ENCODE measurements at places on chromosomes 13 and 19.
A peak's percentile ranks its signal among the peaks of the same experiment; 100 is the strongest.

- peak; percentile 88 for DNase-seq
Observed at GRCh38 chr13:97855570-97856303, 97.7 kb upstream of the IPO5 start.

DNA sequence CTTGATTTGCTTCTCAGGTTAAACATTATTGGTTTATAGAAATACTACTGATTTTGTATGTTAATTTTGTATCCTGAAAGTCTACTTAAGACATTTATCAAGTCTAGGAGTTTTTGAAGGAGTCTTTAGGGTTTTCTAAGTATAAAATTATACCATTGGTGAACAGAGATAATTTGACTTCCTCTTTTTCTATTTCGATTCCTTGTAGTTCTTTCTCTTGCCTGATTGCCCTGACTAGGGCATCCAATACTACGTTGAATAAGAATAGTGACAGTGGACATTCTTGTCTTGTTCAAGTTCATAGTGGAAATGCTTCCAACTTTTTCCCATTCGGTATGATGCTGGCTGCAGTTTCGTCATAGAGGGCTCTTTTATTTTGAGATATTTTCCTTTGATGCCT lies 807.5 kb upstream of the SLC10A2 start:
- no peak for DNase-seq

DNA sequence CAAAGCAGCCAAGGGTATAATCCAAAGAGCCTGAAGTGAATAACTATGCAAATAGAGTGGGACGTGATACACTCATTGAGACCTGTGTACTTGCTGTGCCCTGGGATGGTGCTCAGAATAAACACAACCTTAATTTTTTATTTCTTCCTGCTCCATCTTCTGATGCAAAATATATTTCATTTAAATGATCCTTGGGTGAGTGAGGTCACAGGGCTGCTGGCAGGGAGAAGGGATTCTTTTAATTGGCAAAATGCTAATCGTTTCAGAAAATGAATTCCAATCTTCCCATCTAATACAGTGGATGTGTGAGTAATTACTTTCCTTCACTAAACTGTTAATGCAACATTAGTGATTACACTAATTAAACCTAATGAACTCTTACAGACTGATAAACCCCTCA lies 63.5 kb downstream of the SIAH3 start:
- no peak for DNase-seq

DNA sequence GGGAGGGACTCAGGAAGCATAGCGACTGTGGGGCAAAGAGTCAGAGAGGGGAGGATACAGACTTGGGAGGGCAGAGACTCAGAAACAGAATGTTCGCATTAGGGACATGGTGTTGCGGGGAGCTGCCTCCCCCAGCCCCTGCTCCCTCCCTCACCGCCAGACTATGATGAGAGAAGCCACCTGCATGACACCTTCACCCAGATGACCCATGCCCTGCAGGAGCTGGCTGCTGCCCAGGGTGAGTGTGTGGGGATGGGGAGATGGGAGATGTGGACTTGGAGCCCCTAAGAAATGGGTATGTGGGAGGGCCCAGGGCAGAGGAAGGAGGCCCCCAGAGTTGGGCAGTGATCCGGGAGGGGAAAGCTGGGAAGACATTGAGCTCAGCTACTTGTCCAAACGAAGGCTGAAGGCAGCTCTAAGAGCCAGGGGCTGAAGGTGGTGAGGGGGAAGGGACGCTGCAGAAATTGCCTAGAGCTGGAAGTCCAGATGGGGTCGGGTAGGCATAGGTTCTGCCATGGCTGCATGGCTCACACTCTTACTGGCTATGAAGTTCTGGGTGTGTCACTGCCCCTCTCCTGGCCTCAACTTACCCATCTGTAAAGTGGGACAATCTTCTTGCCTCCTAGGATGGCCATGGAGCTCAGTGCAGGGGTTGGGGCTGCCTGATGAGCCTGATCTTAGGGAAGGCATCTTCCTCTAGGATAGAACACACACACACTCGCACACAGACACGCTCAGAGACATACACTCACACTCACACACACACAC lies 1.4 kb downstream of the SPACA6 start:
- DNase-seq: no peak

- DNase-seq: no peak
Observed at GRCh38 chr13:99489028-99489427, 12.2 kb upstream of the TM9SF2 start.

DNA sequence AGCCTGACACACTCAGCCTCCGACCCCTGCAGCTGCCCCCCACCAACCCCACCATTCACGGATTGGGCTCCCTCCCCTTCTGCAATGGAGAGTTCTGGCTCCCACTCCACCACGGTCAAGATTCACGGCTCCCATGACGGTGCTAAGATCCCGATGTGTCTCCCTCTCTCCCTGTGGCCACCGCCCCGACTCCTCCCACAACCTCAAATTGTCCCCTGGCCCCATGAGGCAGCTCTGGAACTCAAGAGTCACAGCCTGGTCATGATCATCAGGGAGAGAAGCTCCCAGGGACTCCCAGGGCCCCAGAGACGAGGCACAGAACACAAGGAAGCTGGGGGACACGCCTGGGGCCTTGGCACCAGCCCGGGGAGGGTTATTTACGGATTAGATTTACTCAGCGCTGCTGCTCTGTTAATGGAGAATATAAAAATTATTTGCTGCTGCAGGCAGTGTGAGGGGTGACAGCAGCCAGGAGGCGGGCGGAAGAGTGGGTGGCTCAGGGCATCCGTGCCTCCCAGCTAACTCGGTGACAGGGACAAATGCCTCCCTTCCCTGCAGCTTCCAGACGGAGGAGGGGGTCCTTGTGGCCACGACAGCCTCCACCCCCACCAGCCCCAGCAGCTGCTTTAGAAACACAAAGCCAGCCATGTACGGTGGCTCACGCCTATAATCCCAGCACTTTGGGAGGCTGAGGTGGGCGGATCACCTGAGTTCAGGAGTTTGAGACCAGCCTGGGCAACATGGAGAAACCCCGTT lies 184.2 kb downstream of the PTPRS start:
- DNase-seq: no peak

- DNase-seq: no peak
Observed at GRCh38 chr19:16232568-16232967, 34.9 kb downstream of the AP1M1 start.

- no peak for DNase-seq
Observed at GRCh38 chr13:67033170-67033569, 197.0 kb downstream of the PCDH9 start.

DNA sequence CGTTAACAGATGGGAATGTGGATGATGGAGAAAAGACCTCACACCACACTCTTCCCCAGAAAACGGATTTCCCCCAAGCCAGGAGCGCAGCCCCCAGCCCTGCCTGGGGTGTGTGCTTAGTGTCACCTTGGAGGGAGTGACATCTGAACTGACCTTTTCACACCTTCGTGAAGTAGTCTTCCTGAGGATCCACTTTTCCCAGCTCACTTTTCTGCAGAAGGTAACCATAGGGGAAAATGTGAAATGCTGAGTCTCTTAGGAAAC lies 26.2 kb downstream of the SIAH3 start:
- DNase-seq: no peak

GRCh38 chr13:113121183-113121927 lies 1.2 kb upstream of the F10 start:
- DNase-seq: no peak

DNA sequence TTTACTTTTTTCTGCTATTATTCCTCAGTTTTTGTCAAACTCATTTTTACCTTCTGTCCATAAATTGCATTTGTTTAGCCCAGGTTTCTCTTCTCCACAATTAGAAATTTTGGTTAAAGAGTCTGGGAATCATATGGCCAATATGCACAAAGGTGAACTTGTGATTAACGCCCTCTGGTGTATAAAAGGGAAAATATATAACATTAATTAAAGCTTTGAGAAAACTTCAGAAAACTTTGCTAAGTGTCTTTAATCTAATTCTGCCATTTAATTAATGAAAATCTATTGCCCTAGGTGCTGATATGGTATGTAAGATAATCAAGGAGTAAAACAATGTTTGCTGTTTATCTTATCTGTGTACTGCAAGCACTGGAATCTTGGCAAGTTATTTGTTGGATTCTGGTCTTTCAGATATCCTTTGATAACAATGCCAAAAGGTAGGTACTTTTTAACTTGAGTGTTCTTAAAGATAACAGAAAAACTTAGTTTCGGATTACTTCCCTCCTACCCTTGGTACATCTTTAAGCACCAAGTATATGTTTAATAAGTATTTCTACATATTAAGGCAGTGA lies 402.6 kb downstream of the SUCLA2 start:
- peak; percentile 43 for DNase-seq

DNA sequence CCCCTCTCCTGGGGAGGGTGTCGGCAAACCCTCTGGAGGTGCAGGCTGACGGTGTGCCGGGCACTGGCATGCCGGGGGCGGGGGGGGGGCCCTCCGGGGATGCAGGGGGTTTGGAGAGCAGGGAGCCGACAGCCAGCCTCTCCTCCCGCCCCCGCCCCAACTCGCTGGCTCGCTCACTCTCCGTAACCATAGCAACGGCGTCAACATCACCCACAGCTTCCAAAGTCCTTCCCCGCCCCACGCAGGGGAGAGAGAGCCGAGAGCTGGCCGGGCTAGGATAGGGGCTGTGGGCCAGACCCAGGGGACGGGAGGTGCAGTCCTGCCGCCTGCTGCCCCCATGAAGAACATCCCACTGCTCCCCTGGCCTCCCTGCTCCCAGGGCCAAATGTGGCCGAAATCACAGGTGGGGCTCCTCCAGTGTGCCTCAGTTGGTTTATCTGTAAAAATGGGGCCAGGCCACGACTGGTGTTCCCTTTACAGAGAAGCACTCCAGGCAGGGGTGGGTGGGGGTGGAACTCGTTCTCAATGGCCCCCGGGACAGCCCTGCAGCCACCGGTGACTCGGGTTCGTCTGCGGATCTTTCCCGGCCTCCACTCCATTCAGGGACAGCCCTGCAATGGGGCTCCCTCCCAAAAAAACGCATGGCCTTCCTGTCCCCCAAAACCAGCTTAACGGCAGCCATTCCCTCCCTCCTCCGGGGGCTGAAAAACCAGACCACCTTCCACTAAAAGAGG lies 3.2 kb downstream of the KLF16 start:
- peak; percentile 75 for DNase-seq

GRCh38 chr13:26255115-26255514 lies 1.2 kb downstream of the CDK8 start:
- DNase-seq: no peak

DNA sequence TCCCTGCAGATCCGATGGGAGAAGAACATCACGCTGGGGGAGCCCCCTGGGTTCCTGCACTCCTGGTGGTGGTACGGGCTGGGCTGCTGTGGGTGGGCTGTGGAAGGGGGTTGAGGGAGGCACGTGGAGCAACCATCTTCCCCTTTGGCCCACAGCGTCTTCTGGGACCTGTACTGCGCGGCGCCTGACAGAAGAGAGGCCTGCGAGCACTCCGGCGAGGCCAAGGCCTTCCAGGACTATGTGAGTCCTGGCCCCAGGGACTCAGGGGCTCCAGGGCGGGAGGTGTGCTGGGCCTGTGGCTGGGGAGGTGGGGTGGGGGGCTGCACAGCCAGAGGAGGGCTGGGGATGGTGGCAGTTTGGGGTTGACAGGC lies 8.5 kb downstream of the SSBP4 start:
- DNase-seq: no peak

DNA sequence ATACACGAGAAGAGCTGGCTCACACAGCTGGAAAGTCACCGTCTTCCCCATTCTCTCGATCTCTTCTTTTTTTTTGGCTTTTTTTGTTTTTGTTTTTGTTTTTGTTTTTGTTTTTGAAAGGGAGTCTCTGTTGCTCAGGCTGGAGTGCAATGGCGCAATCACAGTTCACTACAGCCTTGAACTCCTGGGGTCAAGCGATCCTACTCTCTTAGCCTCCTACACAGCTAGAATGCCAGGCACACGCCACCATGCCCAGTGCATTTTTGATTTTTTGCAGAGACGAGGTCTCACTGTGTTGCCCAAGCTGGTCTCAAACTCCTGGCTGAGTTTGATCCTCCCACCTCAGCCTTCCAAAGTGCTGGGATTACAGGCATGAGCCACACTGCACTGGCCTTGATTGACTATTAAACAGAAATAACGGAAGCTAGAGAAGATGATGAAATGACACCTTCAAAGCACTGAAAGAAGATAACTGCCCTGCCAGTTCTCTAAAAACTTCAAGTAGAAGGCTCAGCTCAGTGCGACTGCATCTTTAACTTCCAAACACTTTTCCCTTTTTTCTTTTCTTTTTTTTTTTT lies 4.0 kb downstream of the FXYD3 start:
- DNase-seq: no peak

DNA sequence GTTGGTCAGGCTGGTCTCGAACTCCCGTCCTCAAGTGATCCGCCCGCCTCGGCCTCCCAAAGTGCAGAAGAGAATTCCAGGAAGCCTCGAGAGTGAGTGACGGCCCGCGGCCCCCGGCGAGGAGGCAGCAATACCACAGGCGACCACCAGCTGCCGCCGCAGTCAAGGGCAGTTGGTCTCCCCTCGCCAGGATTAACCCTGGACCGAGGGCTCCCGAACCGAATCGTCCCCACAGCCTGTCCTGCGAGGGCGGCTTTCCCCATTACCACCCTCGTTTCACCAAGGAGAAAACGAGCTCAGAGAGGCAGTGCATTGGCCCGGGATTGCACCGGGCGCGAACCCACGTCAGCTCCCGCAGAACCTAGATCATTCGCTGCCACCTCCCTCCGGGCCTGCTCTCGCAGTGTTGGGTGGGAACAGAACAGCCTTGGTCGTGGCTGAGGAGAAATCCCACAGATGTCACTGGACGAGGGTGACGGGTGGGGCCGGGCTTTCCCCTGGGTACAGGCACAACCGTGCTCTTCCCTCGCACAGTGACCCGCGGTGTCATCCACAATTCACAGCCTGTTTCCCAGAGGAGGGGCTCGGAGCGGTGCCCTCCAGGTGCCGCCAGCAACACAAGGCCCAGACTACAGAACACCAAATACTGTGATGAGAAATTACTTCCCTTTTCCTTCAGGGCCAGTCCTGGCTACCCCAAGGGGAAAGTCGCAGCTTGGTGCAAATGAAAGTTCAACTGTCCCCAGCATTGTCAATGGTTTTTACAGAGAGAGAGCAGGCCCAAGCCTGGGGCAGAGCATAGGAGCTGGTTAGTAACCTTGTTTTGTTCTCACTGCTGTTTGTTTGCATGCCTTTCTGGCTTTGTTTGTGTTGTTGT lies 24.8 kb downstream of the C2CD4C start:
- no peak for DNase-seq

DNA sequence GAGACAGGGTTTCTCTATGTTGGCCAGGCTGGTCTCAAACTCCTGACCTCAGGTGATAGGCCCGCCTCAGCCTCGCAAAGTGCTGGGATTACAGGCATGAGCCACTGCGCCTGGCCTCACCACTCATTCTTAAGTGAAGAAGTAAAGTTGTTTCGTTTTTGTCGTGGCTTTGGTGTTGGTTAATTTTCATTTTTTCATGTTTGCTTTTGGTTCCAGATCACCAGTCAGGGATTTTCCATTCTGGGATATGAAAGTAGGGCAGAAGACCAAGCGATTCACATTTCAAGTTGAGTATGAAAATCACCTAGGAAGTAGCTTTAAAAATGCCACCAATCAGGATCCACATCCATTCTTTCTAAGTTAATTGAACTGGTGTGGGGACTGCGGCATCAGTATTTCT lies 289.9 kb downstream of the DIAPH3 start:
- DNase-seq: no peak

- DNase-seq: peak; percentile 15
Observed at GRCh38 chr19:47417746-47418691, 1.3 kb downstream of the MEIS3 start.

All from ELR (cell line).